DMS 273 treated with DMSO at 0.1 percent for 48 hours (cell line): ENCODE measurements at places on chromosomes 12 and 14.

DNA sequence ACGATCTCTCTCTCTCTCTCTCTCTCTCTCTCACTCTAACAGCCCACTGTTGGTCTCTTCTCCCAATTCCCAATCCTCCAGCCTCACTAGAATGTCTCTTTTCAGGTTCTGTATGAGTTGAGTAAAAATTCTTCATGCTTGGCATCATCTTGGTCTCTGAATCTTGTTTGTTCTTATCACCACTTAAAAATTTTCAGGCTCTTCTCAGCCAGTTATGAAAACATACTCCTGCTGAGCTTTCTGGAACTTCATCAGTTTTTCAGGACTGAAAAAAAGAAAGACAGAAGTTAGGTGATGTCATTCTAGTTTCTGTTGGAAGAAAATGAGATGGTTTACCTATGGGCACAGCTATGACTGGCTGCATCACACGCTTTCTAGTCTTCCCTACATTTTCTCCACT lies 11.5 kb upstream of the IL22 start:
- no peak for DNase-seq

GRCh38 chr12:71440763-71441748 lies 1.5 kb downstream of the LGR5 start:
- DNase-seq = no peak

DNA sequence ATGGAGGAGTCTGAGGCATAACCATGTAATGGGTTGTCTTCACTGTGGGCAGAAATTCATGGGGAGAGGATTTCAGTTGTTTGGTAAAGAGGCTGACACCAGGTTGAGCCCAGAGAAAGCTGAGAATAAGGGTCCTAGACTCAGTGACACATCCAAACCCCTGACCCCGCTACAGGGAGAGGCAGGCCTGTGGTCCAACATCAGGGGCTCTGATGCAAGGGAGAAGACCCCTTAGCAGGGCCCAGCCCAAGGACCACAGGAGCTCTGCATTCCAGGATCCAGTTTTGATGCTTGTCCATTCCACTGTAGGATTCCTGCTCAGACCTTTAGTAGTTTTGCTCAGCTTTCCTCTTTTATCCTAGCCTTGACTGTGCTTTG lies 15.5 kb downstream of the GPR68 start:
- DNase-seq = no peak

DNA sequence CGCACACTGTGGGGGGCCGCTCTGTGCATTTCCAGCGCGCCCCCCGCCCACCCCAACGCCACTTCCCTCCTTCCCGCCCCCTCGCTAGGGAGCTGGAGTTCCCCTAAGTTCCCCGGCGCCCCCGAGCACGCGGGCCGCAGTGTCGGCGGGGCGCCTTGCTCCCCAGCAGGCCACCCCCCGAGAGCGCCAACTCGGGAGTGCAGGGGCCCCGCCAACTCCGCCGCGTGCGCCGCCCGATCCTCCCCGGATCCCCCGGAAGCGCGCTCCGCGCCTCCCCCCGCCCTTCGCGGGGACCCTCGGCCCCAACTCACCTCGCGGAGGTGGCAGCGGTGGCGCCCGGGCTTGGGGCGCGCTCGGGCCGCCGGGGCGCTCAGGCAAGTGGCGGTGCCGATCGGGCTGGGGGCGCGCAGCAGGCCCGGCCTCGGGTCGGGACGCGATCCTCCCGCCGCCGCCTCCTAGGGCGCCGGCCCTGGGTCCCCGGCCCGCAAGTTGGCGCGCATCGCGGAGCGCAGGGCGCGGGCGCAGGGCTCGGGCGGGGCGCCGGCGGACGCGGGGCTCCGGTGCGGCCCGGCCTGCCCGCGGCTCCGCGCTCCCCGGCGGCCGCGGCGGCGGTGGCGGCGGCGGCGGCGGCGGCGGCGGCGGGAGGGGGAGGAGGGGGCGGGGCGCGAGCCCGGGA lies at the start of gene NCOR2:
Gene NCOR2 (minus strand): TSS at position 616 of the 676 bp plus-strand sequence. CDS start 72,361 bp downstream, outside the sequence.
- no peak for DNase-seq

DNA sequence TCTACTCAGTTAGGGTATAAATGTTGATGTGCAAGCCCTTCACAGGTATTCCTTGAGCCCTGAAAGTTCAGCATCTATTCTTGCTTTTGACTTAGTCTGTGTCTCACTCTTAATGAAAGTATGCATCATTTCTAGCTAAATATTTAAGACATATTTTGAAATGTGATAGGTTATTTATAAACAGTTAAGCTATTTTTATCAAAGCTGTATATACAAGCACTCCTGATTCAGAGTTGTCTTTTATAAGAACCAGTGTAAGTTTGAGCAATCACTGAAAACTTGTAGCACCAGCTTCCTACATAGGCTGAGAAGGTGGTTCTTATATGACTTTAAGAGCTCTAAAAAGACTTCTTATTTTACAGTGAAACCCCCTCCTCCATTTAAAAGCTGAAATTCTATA lies 98.6 kb downstream of the MYF5 start:
- no peak for DNase-seq

DNA sequence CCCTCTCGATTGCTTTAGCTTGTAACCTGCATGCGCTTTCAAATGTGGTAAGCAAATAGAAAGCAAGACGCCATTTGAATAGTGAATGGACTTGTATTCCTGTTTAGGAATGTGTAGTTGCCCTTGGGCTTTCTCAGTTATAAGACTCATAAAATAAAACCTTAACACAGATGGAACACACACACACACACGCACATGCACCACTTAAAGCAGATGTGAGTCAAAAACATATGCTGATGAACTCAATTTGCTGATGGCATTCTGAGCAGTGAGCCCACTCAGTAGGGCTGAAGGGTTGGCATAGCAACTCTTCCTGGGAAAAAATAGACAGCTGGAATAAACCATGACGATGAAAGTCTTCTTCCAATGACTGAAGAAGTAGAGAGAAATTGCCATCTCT lies 360.5 kb downstream of the APAF1 start:
- DNase-seq = no peak

- no peak for DNase-seq
These were observed 349.1 kb upstream of the CCDC196 start for GRCh38 chr14:66137081-66137480.

GRCh38 chr12:22467190-22467589 lies 77.2 kb downstream of the C2CD5 start:
- DNase-seq = no peak

DNA sequence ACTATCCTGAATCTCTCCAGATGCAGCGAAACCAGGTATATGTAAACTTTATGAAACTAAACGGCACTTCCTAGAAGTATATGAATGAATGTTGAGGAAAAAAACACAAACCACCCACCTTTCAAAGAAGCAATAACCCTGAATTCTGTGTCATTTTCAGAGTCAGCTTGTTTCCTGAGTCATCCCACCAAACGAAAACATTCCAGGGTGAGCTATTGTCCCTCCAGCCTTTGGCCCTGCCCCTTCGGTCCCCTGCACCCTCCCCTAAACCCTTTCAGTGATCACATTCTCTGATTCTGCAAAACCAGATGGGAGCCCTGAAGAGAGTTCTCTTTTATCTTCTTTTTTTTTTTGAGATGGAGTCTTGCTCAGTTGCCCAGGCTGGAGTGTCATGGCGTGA lies 202.6 kb upstream of the ALG10B start:
- no peak for DNase-seq

GRCh38 chr14:89409961-89410360 lies 7.1 kb downstream of the FOXN3 start:
- no peak for DNase-seq

- DNase-seq = no peak
These were observed 2.0 kb upstream of the USP15 start for GRCh38 chr12:62258231-62258630.

GRCh38 chr12:39764944-39765560 lies 145.4 kb upstream of the ABCD2 start:
- DNase-seq = no peak

DNA sequence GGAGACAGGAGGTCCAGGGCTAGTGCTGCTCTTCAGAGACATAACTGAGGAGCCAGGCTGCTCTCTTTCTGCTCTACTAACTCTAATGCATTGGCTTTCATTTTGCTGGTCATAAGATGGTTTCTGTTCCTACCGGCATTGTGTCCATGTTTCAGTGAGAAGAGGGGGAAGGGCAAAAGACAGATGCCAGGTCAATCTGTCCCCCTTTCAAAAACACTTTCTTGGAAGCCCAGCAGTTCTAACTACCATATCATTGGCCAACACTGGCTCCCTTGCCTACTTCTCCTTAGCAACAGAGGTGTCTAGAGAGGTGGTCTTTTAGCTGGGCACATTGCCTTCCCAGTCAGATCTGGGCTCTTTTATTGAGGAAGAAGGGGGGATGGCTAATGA lies 63.9 kb downstream of the TGFB3 start:
- peak; percentile 96 for DNase-seq
